ENCODE measurements at places on chromosomes 5 and 9.

- DNase-seq = no peak
Measured at GRCh38 chr9:129933185-129934040, 98.2 kb downstream of the USP20 start.

DNA sequence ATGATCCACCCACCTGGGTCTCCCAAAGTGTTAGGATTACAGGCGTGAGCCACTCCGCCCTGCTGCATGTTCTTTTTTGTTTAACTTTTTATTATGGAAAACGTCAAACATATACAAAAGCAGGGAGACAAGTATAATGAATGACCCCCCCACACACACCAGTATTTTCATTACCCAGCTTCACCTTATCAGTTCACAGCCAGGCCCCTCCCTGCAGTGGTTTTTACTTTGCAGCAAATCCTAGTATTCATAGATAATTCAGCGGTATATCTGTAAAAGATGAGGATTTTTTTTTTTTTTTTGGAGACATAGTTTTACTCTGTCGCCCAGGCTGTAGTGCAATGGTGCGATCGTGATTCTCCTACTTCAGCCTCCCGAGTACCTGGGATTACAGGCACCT, 2.3 kb downstream of the POMT1 start:
- no peak for DNase-seq

- no peak for DNase-seq
Measured at GRCh38 chr5:172466062-172466461, 11.7 kb upstream of the SH3PXD2B start.

- DNase-seq = no peak
Measured at GRCh38 chr9:7403839-7404487, 395.6 kb downstream of the DMAC1 start.

- DNase-seq = no peak
Measured at GRCh38 chr9:74800226-74800625, 87.5 kb downstream of the TRPM6 start.

DNA sequence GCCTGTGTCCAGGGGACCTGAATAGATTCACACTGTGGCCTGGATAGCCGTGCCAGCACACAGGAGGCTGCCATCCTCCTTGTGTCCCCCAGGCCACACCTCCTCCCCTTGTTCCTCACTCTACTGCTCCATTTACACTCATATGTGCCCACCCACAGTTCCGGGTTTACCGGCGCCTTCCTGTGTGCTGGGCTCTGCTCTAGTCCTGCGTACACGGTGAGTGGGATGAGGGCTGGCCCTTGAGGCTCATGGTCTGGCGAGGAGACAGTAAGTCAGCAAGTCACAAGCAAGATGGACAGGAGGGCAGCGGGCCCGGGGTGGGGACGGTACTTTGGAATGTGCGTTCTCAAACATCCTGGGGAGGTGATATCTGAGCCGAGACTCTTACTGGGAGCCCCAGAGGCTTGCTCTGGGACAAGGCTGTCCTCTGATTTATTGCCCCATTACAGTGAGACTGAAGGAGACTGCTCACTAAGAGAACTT, 32.4 kb upstream of the NXNL2 start:
- no peak for DNase-seq

DNA sequence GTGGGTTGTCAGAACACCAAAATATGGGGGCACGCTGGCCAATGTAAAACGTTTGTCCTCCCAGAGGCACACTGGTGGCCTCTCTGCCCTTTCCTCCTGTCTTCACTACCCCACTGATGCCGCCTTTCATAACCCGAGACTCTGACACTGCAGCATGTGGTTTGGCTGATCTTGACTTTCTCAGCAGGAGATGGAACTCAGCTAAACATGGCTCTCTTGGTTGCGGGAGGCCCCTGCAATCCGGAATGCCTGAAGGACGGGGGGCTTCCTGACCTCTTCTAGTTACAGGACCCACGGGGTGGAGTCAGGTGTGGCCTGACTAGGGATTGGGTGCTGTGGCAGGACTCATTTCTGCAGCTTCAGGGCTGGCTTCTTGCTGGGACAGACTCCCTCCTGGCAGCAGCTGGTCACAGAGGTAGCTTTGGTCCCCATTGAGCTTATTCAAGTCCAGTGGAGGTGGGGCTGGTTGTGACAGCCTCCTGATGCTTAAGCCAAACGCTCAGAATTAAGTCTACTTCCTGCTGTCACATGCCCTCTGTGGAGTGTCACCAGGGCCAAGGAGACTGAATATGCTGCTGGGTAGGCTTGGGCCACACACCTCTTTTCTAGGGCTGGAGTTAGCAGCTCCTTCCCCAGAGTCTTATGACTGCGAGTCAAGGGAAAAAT, 44.2 kb downstream of the NXNL2 start:
- DNase-seq = no peak

GRCh38 chr5:73968246-73968645, 342.2 kb downstream of the ARHGEF28 start:
- no peak for DNase-seq

GRCh38 chr9:131809941-131810344, 70.1 kb upstream of the RAPGEF1 start:
- DNase-seq = no peak

DNA sequence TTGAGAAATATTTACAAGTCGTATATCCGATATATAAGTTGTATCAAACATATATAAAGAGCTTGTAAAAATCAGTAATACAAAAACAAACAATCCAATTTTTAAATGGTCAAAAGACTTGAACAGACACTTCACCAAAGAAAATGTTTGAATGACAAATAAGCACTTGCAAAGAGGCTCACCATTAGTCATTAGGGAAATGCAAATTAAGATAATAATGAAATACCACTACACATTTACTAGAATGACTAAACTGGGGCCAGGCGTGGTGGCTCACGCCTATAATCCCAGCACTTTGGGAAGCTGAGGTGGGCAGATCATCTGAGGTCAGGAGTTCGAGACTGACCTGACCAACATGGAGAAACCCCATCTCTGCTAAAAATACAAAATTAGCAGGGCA, 134.6 kb upstream of the HAND1 start:
- no peak for DNase-seq

- no peak for DNase-seq
Measured at GRCh38 chr9:3125602-3126405, 281.9 kb upstream of the PUM3 start.

- no peak for DNase-seq
Measured at GRCh38 chr5:69167929-69168328, 979 bp downstream of the CCNB1 start.

DNA sequence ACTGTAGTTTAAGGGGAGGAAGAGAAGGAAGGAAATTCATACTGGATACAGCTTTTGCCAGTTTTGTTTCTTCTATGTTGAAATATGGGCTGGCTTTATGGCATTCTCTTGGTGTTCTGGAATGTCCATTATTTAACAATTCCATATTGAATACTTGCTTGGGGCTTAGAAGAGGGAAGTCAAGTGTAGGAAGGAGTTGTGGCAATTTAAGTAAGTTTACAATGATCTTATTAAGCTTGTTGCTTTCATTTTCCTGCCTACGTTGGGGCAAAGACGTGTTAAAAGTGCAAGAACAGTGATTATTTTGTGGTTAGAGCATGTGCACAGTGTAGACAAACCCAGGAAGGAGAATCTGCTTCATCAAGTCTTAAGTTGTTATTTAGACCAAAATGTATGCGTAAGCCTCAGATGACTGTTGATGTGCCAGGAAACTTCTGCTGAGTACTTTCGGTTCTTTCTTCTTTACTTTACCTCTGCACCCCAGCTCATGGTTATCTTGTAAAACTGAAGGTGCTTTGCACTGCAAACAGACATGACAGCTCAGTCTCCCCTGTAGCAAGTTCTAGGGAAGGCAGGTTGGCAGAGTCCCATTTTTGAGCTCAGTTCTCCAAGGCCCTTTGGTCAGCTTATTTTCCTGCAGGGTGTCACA, 75.8 kb downstream of the F2RL2 start:
- no peak for DNase-seq

DNA sequence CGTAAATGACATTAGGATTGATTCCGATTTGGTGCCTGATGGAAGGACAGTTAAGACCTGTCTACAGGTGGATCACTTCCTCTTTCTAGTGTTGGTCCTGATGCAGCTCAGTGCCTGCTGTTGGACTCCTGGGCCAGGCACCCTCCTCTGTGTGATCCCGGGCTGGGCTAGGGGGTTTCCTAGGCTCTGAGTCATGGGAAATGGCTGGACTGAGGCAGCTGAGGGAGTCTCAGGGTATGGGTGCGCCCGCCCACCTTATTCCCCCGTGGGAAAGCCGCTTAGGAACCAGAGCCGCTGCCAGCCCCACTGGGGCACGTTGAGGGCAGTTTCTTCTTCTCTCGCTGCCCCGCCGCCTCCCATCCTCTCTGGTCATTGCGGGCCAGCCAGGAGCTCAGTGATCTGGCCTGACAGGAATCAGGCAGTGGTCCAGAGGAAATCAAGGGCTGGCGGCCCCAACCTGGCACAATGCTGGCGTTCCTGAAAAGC, 12.9 kb downstream of the TCF7 start:
- no peak for DNase-seq

DNA sequence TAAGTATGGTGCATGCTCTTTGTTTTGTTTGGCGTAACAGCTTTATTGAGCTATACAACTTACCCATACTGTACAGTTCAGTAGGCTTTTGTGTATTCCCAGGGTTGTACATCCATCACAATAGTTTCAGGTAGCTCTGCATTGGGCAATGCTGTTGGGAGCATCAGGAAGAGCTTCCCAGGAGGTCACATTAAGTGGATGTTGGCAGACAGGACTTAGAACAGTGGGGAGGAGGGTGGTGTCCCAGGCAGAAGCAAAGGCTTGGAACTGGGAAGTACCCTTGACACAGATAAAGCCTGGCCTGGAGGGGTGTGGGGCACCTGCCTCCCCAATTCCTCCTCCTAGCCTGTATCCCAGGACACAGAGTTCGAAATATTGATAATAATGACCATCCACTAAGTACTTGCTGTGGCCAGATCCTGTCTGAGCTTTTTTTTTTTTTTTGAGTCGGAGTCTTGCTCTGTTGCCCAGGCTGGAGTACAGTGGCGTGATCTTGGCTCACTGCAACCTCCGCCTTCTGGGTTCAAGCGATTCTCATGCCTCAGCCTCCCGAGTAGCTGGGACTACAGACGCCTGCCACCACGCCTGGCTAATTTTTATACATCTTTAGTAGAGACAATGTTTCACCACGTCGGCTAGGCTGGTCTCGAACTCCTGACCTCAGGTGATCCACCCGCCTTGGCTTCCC, 1.3 kb downstream of the BBLN start:
- no peak for DNase-seq

GRCh38 chr5:147690595-147690994, 91.9 kb downstream of the JAKMIP2 start:
- DNase-seq = no peak

GRCh38 chr5:18563853-18564252, 929.6 kb downstream of the TAF11L14 start:
- no peak for DNase-seq

GRCh38 chr5:112202694-112203093, 216.4 kb downstream of the EPB41L4A start:
- no peak for DNase-seq

DNA sequence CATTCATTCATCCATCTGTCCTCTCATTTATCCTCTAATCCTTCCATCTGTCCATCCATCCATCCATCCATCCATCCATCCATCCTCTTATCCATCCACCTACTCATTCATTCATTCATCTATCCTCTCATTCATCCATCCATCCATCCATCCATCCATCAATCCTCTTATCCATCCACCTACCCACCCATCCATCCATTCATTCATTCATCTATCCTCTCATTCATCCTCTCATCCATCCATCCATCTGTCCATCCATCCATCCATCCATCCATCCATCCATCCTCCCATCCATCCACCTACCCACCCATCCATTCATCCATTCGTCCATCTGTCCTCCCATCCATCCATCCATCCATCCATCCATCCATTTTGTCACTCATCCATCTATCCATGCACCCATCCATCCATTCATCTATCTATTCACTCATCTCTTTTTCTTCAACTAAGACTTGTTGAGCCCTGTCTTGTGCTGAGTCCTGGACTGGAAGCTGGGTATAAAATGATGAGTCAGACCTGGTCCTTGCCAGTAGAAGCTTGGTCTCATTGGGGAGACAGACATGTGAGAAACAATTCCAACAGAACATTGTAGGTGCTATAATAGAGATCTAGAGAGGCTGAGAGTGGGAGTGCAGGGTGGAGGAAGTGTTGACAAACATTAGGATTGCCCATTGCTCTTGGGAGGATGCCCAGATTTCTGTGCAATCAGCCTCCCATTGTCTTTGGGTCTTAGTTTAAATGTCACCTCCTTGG, 55.0 kb upstream of the IER5L start:
- no peak for DNase-seq

DNA sequence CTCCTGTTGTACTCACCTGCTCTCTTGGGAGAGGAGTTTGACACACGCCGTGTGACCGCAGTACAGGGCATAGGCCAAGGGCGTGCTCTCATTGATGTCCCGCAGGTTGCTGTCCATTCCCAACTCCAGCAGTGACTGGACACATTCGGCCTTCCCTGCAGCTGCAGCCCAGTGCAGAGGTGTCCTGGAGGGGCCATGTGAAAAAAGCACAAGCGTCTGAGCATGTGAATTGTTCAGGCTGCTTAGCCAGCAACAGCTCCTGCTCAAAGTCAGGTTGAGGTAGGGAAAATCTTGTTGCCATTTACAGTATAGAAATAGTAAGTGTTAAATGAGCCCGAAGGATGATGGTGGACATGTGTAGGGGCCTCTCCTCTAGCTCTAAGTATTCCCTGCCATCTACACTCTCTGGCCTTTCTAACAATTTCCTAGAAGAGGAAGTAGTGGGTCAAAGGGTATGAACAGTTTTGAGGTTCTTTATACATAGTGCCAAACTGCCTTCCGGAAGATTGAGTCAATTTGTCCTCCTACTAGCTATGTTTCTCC, 116.5 kb downstream of the ANKRD55 start:
- DNase-seq = no peak

DNA sequence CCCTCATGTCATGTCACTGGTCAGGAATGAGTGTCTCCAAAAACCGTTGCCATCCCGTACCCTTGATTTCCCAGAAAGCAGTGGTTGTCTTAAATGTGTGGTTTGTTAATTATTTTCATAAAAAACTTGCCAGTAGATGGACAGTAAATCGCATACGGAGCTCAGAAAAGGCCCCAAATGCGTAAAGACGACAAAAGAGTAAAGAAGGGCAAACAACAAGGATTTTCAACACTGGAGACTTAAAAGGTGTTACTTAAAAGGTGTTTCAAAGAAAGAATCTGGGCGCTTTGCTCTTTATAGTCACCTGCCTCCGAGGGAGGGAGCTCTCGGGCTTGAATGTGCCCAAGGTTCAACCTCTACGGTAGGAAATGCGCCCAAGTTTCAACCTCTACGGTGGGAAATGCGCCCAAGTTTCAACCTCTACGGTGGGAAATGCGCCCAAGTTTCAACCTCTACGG, 734 bp downstream of the KIF27 start:
- DNase-seq = no peak
